Posterior cingulate gyrus (tissue), 11 donors: ENCODE measurements at places on chromosomes 1 and 21.

DNA sequence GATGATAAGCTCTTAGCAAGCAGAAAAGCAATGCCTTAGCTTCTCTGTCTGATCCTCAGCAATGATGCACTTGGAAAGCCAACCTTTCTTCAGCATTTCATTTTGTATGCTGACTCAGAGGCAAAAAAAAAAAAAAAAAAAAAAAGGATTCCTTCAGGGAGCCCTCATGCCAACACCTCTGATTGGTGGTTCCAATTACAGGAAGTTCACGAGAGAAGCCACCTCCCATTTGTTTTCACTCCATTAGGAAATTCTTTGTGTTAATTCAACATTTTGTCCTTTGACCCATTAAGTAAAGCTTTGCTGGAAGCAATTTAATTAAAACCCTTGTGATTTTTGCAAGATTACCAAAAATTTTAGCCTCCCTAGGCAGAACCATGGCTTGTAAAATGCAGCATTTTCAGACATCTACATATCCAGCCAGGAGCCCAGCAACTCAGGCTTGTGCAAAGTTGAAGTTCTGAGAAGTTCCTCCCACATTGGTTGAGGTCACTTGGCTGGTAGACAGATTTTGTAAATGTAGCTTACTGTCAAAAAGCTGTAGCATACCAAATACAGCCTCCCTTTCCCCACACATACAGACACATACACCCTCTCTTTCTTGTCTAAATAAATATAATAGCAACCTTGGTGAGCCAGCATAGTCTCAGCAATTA lies 27.1 kb upstream of the VTCN1 start:
- DNase-seq = no peak

DNA sequence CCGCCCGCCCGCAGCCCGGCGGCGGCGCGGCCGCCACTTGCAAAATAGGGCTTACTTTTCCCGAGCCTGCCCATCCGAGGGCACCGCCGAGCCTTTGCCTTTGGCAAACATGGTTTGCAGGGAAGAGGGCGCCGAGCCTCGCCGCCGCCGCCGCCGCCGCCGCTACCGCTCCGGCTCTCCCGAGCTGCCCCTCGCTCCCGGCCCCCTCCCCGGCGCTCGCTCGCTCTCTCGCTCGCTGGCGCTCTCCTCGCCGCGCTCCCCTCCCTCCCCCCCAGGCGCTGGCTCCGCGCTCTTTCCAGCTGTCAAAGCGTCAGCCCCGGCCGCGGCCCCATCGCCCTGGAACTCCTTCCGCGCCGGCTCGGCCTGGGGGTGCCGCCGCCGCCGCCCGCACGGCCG lies 298 bp downstream of the SSBP3 start:
- DNase-seq = peak; percentile 79

DNA sequence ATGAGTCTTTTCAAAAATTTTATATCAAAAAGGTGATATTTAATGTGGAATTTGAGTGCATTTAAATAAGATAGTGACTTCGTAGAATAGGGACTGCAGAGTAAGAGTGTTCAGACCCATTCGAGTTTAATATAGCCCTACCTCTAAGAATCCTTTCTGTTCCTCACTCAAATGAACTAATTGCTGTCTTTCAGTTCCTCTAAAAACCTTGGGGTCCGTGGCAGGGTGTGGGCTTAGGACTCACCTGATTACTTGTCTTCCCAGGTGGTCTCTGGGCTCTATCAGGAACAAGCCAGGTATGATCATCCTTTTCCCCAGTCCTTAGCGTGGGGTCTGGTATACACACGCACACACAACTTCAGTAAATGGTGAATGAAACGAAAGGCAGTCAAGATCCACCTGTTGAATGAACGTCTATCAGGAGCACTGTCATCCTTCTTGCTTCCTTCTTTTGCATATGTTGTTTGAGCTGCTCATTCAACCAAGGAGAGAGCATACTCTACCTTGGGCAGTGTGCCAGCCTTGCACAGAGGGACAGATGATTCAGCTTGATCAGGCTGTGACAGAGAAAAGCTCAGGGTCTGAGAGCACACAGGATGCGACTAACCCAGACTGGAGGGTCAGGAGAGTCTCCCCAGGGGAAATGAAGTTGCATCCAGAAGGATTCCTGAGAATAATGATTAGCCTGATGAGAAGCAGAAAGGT lies 1.2 kb upstream of the RNF11 start:
- DNase-seq = peak; percentile 22

- DNase-seq = no peak
Observed at GRCh38 chr1:207407655-207408260, 46.4 kb upstream of the CR2 start.

DNA sequence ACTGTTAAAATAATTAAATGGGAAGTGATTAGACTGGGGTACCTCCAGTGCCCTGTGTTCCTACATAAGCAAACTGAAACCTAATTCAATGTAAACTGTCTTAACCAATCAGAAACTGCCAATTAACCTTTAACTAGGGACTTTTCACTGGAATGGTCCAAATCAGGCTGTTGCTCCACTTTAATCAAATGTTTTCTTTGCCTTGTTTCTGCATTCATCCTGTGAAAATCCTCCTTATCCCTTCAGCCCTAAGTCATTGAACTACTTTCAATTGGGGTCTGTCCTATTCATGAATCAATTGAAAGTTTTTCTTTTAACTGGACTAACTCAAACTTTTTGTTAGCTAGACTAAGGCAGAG lies 5.1 kb upstream of the FUBP1 start:
- no peak for DNase-seq

- no peak for DNase-seq
Observed at GRCh38 chr21:41923186-41923585, 30.6 kb downstream of the C2CD2 start.

- no peak for DNase-seq
Observed at GRCh38 chr1:234918961-234919761, 209.5 kb downstream of the TOMM20 start.

GRCh38 chr1:236868625-236869467 lies 73.8 kb downstream of the MTR start:
- no peak for DNase-seq

DNA sequence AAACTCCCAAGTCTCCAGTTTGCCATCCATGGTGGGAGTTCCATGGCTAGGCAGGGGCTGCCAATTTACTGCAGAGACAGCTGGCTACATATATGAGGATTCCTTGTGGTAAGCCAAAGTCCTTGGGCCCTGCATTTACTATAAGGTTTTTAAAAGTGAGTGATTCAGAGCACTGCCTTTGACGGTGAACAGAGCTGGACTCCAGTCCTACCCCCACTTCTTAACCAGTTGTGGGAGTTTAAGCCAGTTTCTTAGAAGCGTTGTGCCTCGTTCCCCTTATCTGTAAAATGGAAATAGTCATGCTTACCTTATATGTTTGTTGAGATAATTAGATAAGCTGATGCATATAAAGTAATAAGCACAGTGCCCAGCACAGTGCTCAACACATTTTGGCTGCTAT lies 64.6 kb downstream of the LRIG2 start:
- no peak for DNase-seq

DNA sequence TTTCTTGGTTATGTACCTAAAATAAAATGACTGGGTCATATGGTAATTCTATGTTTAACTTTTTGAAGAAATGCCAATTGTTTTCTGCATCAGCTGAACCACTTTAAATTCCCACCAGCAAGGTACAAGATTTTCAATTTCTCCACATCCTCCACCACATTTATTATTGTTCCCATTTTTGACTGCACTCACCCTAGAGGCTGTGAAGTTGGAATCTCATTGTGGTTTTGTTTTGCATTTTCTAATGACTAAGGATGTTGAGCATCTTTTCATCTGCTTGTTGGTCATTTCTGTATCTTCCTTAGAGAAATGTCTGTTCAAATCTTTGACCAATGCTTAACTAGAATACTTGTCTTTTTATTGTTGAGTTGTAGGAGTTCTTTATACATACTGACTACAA lies 72.5 kb downstream of the ASTN1 start:
- DNase-seq = no peak

DNA sequence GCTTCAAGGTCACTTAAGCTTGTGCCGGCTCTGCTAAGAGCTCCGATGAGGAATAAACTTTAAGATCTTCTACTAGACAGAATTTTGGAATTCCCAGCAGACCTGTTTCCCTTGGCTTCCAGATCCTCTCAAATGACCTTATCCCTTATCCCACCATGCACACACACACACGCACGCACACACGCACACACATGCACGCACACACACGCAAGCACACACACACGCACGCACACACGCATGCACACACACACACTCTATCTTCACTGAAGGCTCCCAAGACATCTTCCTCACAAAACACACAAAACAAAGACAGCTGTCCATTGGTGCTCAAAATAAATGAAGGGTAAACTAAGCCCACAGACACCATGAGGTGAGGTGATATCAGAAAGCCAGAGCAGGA lies 659.9 kb downstream of the KIF26B start:
- no peak for DNase-seq

- DNase-seq = peak; percentile 18
Observed at GRCh38 chr1:21514245-21514644, 5.0 kb downstream of the ALPL start.

- no peak for DNase-seq
Observed at GRCh38 chr1:36339215-36339614, 15.8 kb upstream of the EVA1B start.

DNA sequence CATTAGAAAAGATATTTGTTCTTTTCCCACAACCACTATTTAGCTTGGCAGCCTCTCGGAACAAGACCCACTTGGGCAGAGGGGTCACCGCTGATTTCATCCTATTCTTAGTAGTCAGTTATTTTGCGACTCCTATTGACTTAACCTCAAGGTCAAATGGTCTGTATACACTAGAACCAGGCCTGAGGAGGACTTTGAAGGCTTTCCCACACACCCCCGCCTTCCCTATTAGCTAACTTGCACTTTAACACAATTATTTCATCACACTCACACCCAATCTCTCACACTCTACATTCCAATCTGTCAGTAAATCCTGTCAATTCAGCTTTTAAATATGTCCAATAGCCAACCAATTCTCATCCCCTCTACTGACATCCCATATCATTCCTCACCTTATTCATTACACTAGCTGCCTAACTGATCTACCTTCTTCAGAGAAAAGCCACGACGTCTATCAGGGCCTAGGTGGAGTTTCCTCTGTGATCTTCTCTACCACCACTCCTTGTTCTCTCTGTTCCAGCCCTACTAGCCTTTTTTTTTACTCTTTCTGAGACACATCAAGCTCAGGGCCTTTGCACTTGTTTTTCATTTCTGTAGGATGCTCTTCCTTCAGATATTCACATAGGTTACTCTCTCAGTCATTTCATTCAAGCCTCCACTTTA lies 1.0 kb upstream of the NIBAN1 start:
- DNase-seq = no peak

GRCh38 chr21:43889069-43889468 lies 24.0 kb downstream of the AGPAT3 start:
- DNase-seq = no peak

DNA sequence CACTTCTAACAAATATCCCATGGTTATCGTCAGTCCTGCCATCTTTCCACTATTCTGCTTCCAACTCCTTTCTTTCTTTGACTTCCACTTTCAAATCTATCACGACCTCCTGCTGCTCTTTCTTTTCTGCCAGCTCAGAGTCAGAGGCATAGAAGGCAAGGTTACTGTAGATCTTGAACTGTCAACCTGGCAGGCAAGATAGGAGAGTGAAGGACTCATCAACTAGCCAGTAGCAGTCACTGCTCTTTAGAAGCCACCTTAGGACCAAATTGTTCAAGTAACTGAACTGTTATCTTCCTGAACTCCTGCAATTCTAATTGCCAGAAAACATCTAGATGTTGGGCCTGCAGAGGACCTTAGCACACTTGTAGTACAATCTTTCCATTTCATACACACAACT lies 13.1 kb upstream of the FCER1A start:
- no peak for DNase-seq

DNA sequence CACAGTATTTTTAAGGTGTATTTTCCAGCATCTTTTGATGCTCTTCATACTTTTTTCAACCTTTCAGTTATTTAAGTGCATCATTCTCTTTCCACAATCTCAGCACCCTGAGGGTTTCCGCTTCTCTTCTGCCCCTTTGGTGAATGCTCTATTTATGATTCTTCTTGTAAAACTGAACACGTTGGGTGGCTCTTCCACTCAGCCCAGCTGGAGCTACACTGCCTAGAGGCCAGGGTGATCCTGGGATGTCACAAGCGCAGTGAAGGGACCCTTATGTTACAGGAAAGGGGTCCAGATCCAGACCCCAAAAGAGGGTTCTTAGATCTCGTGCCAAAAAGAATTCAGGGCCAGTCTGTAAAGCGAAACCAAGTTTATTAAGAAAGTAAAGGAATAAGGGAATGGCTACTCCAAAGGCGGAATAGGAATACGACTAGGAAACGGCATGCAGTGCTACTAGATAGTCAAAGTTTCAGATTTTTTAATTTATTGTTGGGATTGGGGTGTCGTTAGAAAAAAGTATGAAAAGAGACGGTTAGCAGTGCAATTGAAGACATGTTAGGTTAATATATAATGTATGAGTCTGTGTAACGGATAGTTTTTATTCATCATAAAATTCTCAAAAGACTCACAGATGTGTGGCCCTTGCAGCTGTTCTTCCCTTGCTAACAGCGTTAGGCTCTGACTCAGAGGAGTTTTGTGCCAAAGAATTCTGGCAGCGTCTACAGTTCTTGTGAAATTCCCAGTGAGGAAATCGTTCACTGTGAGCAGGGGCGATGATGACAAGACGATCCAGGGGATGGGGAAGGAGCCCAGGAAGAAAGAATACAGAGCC lies 14.4 kb upstream of the ERVH48-1 start:
- DNase-seq = peak; percentile 75

DNA sequence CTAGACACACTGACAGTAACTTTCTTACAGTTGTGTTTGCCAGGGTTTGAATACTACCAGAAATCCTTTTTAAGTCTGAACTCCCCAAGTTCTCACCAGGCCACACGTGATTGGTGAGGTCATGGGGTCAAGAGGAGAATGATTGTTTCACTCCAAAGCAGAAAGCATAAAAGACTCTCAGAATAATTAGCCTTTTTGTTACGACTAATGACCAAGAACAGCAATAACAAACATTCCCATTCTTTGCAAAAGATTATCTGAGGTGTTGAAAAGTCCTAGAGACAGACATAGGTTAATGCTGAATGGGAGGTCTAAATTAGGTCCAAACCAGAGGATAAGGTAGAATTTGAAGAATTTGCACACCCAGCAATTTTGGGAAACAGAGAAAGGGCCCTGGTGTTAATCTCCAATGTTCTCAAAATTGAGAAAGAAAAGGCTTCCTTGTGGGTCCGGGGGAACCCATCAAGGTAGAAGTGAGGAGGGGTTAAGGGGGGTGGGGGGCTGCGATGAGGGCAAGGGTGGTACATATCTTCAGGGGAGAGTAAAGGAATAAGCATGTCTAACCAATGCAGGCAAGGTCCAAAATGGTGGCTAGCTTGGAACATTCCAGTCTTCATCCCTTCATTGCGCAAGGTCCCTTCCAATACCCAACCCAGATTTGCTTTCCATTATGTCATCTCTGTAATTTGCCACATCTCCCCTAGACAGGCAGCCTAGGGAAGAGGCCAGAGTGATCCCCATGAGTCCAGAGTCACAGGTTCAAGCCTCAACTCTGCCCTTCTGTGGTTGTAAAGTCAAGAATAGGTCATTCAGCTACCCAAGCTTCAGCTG lies 74.6 kb upstream of the NFIA start:
- no peak for DNase-seq

- no peak for DNase-seq
Observed at GRCh38 chr1:220631238-220631815, 58.8 kb upstream of the C1orf115 start.

- DNase-seq = peak; percentile 77
Observed at GRCh38 chr1:156677616-156678596, 699 bp upstream of the NES start.
